Endodermal cell (in vitro differentiated cells): ENCODE measurements at places on chromosomes 12 and 14.

DNA sequence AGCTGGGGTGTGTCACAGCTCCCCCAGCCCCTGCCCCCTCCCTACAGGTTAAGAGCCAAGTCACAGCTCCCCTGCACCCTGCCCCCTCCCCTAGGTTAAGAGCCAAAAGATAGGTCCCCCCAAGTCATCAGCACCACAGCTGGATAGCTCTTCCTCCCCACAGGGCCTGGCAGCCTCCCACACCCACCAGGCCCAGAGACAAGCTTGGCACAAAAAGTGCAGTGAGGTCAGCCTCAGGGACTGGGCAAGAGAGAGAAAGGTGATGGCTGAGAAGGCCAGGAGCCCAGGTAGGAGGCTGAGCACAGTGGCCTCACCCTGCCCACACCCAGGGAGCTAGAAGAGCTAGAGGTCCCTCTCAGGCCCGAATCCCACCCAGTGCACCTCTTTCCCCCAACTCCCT is 8.7 kb downstream of the ITGA7 start:
- H3K27me3 ChIP-seq, result no peaks in the 10 kb centered on the region
- no peak for DNase-seq
- H3K4me3 ChIP-seq, result no peak overlapping the region

- no peak overlapping the region for H3K4me3 ChIP-seq
- no peak overlapping the region for H3K27ac ChIP-seq
- no peak for DNase-seq
- no peaks in the 10 kb centered on the region for H3K27me3 ChIP-seq
- H3K4me1 ChIP-seq, result no peaks in the 10 kb centered on the region
Observed at GRCh38 chr14:65803885-65804284, 391.4 kb downstream of the FUT8 start.

DNA sequence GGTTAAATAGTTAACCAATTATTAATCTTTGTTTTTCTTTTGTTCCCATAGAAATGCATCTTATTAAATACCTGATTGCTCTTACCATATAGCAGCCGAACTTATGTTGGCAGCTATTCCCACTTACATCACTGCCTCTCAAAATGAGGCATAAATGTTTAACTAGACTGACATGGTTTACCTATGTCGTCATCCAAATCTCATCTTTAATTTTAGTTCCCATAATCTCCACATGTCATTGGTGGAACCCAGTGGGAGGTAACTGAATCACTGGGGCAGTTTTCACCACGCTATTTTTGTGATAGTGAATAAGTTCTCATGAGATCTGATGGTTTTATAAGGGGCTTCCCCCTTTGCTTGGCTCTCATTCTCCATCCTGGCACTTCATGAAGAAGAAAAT is 499.2 kb upstream of the ATP2B1 start:
- no peaks in the 10 kb centered on the region for H3K36me3 ChIP-seq
- DNase-seq, result no peak
- no peaks in the 10 kb centered on the region for H3K4me1 ChIP-seq
- no peak overlapping the region for H3K4me3 ChIP-seq

- H3K4me1 ChIP-seq, result no peaks in the 10 kb centered on the region
- H3K27ac ChIP-seq, result no peak overlapping the region
- H3K36me3 ChIP-seq, result no peaks in the 10 kb centered on the region
- H3K27me3 ChIP-seq, result no peaks in the 10 kb centered on the region
Observed at GRCh38 chr12:15575671-15576541, 213.3 kb downstream of the EPS8 start.

DNA sequence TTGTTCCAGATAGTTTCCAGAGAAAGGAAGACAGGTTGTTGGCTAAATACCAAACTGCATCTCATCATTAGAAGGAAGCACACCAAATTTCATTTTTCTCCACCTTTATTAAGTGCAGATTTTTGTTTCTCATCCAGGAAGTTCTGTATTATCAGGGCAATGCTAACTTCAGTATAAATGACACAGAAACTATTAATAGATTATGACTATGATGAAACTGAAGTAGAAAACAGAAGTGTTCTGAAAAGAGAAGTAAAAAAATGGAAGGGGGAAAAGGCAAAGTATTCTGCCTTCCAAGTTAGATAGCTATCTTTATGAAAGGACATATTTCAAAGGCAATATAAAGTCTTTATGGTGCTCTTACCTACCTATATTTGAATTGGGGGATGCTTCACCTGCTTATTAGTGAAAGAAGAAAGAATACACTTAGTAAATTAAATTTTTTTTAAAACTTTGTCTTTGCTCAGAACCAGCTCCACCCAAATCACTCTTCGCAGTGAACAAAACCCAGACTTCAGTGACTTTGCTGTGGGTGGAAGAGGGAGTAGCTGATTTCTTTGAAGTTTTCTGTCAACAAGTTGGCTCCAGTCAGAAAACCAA is 223.9 kb downstream of the PTPRO start:
- no peak overlapping the region for H3K27ac ChIP-seq
- H3K4me1 ChIP-seq, result no peaks in the 10 kb centered on the region
- no peak for DNase-seq
- H3K27me3 ChIP-seq, result no peaks in the 10 kb centered on the region
- H3K36me3 ChIP-seq, result no peaks in the 10 kb centered on the region

DNA sequence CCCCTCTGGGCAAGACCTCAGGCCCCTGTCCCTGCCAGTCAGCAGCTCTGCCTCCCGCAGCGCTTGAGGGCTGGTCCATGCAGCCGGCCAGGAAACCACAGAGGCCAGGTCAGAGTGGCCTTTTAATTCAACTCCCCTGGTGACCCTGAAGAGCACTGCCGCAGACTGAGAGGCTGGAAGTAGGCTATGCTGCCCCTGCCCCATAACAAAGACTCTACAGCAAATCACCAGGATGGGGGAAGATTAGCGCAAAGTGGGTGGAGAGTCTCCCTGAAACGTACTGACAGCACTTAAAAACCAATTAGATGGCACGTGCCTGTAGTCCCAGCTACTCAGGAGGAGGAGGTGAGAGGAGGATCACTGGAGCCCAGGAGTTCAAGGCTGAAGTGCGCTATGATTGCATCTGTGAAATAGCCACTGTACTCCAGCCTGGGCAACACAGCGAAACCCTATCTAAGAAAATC is 70.5 kb downstream of the ITPK1 start:
- H3K4me1 ChIP-seq, result peaks cover 37% of the 10 kb centered on the region

- no peak overlapping the region for H3K4me3 ChIP-seq
- no peak overlapping the region for H3K27ac ChIP-seq
- peak; percentile 76 for DNase-seq
Observed at GRCh38 chr14:96191353-96191752, 13.3 kb upstream of the BDKRB2 start.

DNA sequence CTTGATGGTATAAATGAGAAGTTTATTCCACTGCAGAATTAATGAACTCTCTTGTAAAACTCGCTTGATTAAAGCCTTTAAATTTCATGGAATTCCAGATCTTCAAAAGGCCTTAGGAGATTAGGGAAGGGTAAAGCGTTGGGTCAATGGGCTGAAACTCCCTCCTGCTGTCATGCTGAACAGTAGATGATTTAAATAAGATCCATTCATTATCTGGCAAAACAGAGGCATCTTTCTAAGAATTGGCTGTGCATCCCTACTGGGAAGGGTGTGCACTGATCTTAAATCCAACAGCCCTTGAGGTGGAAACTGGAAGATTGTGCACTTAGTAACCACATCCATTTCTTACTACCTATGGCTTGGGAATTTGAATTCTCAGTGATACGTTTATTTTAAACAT is 56.0 kb downstream of the PLCZ1 start:
- no peak overlapping the region for H3K4me3 ChIP-seq
- no peak overlapping the region for H3K27ac ChIP-seq
- no peaks in the 10 kb centered on the region for H3K27me3 ChIP-seq
